ENCODE measurements at places on chromosomes 4 and X.

DNA sequence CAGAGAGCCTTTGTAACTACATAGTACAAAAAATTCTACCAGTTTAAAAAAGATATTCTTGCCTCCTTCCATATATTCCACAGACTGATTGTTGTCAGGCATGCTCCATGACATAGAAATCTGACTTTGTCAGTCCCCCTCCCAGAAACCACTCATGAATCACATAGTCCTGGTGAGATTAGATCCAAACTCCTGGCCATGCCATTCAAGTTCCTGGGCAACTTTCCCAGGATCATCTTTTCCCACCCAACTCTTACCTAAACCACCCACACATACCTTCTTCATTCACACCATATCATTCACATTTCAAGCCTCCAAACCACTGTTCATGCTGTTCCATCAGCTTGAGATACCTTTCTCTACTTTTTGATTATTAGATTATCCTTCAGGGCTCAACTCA lies 46.4 kb downstream of the SLC16A2 start:
- DNase-seq = no peak

DNA sequence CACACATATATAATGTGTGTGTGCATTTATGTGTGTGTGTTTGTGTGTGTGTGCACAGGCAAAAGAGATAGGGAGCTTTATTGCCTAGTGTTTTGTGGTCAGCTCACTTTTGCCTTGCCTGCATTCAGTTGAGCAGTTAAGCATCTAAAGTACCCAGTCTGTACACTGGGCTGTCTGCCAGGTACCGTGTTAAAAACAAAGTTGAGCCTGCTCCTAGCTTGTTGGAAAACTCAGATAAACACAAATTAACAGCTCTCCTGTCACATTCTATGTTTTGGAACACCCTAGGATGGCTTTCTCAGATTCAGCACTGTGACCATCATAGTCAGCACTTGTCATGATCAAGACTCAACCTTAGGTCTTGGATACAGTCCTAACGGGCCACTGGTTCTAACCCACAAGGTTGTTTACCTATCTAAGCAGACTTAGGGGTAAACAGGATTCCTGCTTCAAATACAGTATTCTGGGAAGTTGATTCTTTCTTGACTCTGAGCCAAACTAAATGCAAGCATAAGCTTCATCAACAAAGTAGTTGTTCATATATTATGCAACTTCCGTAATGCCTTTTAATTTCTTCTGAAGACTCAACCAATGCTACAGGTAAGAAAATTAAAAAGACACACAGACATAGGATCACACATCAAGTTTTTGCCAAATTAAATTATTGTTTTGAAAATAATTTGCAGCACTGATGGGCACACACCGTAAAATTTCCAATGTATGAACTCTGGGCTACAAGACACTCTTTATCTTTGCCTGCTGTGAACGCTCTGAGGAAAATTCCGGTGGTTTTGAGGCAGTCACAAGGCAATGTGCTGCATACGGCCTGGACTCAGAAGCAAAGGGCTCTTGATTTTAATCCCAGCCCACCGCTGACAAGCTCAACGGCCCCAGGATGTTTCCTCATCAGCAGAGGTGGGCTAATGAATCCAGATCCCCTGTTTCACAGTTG lies 11.3 kb upstream of the CD99 start:
- no peak for DNase-seq

DNA sequence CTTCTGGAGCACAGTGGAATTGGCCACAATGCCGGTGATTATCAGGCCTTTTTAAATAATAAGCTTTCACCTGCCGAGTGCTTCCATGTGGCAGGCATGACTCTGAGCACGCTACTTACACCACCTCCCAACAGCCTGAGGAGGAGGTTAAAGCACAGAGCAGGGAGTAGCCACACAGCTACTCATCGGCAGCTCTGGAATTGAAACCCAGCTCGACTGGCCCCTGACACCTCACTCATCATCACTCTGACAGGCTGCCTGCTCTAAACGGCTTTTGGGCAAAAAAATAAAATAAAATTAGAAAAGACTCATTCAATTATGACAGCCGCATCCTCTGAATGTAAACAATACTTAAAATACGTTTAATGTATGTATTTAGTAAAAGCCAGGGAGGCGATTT lies 326.4 kb upstream of the NOCT start:
- no peak for DNase-seq

DNA sequence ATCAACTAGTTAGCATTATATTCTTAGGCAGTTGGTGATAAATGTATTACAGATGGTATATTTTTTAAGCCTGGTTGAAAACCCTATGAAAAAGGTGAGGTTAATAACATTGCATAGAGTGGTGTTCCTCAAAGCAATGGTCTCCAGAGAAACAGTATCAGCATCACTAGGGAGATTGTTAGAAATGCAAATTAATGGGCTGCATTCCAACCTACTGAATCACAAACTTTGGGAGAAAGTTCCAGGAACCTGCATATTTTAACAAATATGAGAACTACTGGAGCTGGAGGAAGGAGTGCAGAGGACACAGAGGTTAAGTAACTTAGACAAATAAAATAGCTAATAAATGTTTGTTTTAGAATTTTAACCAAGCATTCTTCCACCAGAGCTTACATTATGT lies 166.9 kb upstream of the PCDH10 start:
- DNase-seq = no peak

DNA sequence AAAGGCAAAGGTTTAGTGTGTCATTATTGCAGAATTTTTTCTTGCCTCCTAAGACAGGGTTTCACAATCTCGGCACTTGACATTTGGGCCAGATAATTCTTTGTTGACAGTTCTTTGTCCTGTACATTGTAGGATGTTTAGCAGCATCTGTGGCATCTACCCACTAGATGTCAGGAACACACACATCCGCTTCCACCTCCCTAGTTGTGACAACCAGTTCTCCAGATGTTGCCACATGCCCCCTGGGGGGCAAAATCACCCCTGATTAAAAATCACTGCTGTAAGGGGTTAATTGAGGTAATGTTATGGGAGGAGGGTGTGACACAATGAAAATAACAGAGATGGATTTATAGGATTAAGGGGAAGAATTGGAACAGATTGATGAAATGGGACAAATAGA lies 75.3 kb downstream of the HMGB2 start:
- DNase-seq = no peak

GRCh38 chrX:133249266-133250058 lies 31.3 kb upstream of the TFDP3 start:
- DNase-seq = no peak

GRCh38 chrX:24858004-24858746 lies 157.6 kb downstream of the ARX start:
- no peak for DNase-seq

DNA sequence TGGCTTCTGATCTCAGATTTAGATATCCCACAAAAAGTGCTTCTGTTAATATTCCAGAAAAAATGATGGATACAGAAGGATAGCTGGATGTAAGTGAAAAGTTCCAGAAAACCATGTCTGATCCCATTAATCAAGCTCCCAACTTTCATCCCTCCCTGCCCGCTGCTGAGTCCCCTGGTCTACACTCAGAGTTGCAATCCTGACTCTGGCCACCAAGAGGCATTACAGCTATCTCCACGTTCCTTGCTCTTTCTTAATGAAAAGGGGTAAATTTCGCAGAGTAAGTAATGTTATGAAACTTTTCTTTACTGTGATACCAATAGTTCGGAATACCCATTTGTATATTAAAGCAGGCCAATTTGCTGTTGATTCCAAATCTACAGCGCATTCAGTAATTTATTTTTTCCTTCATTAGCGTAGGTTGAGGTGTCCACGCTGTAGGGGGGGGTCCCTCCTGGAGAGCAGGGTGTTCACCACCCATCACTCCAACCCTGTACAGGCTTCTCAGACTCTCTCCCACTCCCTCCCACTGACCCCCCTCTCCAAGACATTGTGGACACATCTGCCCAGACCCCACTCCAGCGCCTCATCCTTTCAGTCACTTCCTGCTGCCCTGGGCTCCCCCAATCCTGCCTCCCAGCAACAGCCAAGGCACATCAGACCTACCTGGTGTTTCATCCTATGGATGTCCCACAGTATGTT lies 55.1 kb downstream of the RAB40A start:
- DNase-seq = peak; percentile 31

DNA sequence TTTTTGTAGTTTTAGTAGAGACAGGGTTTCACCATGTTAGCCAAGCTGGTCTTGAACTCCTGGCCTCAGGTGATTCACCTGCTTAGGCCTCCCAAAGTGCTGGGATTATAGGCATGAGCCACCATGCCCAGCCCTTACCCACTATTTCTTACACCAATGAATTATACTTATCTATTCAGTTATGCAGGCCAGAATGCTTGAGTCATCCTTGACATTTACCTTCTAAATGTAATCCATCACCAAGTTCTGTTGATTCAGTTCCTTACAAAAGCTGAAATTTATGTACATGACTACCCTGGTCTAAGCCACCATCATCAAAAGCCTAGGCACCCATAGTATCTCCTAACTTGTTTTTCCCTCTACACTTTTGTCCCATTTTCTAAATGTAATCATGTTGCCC lies 585.7 kb downstream of the IL15 start:
- DNase-seq = no peak

GRCh38 chr4:117479673-117480072 lies 394.3 kb upstream of the TRAM1L1 start:
- no peak for DNase-seq

DNA sequence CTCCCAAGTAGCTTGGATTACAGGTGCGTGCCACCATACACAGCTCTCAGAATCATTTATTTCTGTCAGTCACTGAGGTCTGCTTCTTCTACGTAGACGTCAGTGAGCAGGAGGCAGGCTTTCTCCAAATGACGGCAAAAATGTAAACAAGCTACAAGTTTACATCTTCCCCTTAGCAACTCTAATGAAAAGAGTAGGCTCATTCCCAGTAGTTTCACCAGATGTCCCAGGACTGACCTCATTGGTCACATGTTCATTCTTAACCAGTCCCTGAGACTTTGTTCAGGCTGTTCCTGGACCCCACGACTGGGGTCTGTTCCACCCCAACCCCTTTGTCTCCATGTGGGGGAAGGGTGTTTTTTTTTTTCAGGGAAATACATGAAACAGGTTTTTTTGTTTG lies 67.1 kb downstream of the TENM3 start:
- no peak for DNase-seq

DNA sequence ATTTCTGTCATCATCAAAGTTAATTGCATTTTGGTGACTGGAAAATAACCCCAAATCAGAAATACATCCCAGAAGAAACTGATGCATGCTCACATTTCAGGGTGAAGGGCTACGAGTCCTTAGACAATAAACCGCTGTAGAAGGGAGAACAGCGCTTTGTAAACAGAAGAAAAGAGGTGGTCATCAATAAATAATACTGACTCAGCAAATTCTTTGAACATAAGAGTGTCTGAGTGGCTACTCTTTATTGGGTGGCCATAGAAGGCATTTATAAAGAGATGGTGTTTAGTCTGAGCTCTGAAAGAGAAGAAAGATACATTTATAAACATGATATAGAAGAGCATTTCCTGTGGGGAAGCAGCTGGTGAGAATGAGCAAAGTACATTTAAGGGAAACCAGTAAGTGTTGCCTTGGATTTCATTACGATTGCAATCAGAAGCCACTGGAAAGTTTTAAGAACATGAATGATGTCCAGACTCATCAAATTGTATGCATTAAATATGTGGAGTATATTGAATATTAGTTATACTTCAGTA lies 246.9 kb upstream of the GIMD1 start:
- DNase-seq = no peak

DNA sequence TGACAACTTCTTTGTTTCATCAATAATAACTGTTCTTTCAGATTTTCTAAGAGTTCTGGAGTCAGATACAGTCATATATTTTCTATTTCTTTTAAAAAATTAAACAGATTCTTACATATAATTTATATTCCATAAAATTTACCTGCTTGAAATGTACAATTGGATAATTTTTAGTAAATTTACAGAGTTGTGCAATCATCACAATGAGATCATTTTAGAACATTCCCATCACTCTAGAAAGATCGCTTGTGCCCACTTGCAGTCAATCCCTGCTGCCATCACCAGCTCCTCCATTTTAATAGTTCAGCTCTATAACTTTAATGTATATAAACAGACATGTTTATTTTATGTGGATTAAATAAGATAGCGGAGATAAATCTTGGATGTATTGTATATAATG lies 29.6 kb upstream of the PRSS48 start:
- no peak for DNase-seq

DNA sequence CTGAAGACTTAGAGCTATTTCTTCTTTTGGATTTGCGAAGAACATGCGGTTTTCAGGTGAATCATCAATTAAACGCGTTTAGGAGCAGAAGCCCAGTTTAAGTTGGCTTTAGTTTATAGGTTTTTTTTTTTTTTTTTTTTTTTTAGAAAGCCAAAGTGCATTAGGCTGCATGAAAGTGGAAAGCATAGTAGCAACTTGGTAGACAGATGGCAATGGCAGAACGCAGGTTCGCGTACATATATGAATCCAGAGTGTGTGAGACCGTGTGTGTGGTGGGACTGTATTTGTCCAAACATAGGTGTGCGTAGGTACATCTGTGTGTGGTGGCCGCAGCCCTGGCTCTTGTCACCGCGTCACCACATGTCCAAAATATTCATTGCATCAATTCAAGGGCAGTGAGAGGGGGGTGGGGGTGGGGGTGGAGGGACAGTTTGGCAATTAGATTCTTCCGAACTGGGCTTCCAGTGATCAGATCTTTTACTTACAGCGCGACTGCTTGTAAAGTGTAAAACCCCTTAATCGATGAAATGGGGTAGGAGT lies 901 bp downstream of the JADE1 start:
- no peak for DNase-seq

DNA sequence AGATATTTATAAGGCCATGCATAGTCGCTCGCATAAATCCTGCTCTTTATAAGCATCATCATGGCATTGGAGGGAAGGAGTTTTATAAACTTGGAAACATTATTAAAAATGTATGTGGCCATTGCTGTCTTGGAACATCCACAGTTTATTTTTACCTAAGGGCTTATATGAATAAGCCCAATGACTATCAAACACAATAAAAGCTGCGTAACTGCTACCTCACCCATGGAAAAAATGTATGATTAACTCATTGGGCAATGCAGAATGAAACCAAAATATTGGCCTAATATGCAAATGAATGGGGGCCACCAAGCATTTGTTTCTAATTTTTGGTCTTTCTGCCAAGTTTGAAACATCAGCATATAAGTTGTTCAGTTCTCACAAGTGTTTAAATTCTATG lies 19.1 kb downstream of the GEMIN8 start:
- no peak for DNase-seq

DNA sequence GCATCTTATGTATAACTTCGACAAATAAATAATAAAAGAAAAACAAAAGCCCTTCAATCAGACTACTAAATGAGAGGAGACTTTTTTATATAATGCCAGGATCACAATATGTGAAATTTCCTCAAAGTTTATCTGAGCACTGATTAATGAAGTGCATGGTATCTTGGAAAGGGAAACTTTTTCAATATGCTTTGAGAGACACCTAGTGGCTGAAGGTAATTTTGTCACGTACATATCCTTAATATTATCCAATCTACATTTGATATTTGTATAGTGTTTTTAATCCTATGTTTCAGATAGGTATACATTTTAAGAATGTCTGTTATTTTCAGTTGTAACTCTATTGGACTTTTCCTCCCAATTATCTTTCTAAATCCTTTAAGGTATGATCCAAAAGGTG lies 146.8 kb downstream of the KLHL4 start:
- no peak for DNase-seq

Data from right kidney (tissue), 9 donors.